KG1 (cell line): ENCODE measurements at places on chromosomes 1 and 21.

- no peak for DNase-seq
These were observed 135.9 kb downstream of the NPHP4 start for GRCh38 chr1:5856246-5856815.

DNA sequence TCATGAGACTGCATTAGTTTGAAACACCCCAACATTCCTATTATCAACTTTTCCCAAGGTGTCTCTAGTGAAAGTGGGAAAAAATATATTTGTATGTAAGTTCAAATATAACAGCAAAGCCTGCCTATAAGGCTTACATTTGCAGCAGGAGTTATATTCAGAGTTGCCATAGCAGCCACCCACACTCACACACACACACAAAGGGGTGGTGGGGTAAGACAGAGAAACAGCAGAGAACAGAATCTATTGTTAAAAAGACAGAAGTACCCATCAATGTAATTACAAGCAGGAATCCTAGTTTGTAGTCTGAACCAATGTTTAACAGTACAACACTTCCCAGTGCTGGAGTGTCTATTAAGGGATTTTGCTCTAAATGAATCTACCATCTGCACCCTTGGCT, 55.0 kb downstream of the PLPPR5 start:
- DNase-seq: no peak

- DNase-seq: no peak
These were observed 67.3 kb upstream of the KCNJ6 start for GRCh38 chr21:37983336-37984095.

DNA sequence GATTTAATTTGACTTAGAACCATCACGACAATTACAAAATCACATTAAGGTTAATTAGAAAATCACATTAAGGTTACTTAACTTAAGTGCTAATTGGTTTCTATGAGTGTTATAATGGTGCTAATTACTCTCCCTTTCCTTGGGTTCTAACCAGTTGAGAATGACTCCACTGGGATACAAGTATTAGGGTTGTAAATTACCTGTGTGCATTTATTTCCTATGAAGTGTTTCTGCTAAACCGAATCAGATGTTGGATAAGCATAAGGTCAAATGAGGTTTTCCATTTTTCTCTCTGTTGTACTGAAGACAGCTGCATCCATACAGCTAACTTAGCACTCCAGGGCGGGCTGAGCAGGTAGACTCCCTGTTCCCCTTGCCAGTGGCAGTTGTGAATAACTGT, 610.3 kb upstream of the TMPRSS15 start:
- no peak for DNase-seq

DNA sequence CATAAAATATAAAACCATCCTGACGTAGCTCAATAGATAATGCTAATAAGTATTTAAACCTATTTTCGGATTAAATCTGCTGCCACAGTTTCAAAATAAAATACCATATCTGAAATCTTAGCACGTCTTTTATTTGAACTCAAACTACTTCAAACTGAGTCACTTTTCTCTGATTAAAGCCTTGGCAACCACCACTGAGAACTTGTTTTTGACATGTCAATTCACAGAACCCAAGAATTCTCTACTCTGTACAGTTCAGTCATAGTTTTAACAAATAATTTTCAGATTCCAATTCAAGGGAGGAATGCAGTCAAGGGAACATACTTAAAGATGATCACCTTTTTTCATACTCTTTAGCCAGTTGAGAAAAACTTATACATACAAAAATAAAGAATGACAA, 643.2 kb downstream of the KCNT2 start:
- no peak for DNase-seq

DNA sequence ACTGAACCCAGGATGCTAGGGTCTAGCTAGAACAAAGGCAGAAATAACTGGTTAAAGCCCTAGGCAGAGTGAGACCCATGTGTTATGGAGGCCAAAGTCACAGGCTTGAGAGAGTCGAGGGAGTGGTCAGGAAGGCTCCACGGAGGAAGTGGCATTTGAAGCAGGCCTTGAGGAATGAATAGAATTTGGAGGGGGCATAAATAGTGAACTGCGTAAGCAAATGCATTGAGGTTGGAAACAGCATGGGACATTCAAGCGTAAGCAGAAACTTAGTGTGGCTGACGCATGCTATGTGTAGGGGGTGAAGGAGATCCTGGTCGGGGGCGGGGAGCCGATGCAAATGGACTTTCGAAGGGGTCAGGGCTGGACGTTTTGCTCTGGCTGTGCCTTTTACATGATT, 11.5 kb downstream of the AZIN2 start:
- no peak for DNase-seq

- DNase-seq: no peak
These were observed 4.6 kb downstream of the TMOD4 start for GRCh38 chr1:151171190-151171589.

DNA sequence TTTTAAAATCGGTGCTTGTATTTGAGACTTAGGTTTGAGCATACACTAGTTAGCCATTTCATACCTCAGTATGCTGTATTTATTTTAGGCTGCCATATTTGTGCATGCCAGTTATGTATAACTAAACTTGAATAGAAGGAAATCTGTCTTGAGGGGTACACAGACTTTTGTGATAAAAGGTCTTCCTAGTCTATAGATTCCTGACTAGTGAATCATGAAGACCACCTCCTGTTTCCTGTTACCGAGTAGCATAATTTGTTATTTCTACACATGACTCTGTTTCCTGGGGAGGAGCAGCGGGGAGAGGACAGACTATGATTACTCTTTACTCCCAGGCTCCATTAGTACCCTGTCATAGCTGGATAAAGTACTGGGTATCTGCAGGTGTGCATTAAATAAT, 316.8 kb upstream of the SNX7 start:
- DNase-seq: no peak

DNA sequence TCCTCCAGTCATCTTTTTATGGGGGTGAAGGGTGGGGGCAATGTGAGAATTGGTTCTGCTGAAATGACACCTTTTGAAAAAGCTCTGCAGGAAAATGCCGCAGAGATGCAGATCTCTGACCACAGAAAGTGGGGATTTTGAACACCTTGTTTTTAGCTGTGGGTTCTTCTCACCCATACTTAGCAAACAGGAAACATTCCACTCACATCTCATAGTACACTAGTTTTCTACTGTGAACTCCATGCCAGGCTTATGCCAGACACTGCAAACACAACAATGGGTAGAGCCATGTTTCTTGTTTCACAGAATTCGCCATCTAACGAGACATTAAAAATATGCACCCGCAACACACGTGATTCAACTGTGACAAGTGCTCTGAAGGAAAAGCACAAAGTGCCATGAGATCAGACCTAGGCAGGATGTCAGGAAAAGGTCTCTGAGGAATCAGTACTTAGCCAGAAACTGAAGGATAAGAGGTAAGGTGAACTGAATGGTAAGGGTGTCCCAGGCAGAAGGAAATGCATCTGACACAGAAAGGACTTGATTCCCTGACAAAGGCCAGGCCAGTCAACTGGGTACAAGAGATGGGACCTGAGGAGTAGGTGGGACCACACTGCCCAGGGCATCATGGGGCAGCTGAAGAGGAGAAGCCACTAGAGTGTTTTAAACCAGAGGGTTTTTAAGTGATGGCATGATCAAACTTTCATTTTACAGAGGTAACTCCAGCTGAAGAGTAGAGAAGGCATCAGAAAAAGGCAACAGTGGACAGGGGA, 83.8 kb upstream of the JAK1 start:
- no peak for DNase-seq

DNA sequence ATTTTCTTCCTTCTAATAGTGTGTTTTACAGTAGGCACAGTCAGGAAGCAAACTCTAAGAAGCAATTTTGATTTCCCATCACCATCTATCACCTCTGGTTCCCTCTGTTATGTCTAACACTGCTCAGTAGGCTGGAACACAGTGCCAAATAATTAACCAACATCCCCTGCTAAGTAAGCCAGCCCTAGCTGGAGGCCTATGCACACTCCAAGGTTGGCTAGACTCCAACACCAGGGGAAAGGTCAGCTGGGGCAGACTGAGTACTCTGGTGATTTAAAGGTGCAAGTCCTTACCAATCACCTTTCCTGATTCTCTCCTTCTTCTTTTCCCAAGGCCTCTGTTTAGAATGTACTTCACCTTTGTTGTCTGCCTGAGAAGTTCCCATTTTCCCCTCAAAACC, 46.5 kb upstream of the BEND5 start:
- no peak for DNase-seq
